ENCODE measurements at places on chromosomes 3 and 15. TPM values are rescaled to one million over a fixed set of nuclear protein-coding genes. Genes with fewer than 3 reads are reported as not detected.

CCR9 gene
- total RNA-seq: not detected

ZNF662 gene
- 0.54 TPM for total RNA-seq

SLC25A20 gene
- total RNA-seq: 29.2 TPM

CISH gene
- total RNA-seq: 0.90 TPM

CNTN3 gene
- 3.6 TPM for total RNA-seq
